Activated naive CD4-positive, alpha-beta T cell (primary cell): ENCODE measurements at places on chromosomes 12 and 14.

DNA sequence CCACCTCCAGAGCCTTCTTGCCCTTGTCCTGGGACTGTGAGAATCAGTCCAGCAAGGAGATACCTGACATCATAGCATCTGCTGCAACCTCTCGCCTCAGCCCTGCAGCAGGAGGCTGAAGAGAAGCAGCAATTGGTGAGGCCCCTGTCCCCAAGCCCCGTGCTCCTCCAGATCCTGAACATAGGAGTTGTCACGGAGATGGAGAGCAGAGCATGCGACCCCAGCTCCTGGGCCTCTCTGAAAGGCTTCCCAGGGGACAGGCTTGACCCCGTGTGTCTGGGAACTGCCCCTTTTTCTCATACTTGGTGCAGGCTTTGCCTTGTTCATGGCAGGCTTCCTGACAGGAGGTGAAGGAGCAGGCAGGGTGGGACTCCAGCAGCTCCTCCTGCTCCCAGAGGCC lies 127.7 kb upstream of the PZP start:
- DNase-seq: no peak

- no peak for DNase-seq
Observed at GRCh38 chr12:85713373-85713772, 122.8 kb downstream of the RASSF9 start.

GRCh38 chr12:42468921-42469320 lies 120.6 kb downstream of the PRICKLE1 start:
- DNase-seq: no peak

DNA sequence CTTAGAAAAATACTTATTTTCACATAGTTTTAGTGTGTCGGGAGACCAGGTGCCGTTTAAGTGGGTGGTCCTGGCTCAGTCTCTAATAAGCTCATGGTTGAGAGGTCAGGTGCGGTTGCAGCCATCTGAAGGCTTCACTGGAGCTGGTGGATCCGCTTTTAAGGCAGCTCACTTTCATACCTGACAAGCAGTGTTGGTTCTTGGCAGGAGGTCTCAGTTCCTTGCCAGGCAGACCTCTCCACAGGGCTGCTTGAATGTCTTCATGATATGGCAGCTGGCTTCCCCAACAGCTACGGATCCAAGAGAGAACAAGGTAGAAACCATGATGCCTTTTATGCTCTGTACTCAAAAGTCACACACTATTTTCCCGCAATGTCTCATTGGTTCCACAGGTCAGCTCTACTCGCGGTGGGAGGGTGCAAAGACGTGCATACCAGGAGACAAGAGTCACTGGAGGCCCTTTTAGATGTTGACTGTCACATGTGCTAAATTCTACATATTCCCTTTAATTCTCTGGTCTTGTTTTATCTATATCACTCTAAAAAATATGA lies 8.0 kb upstream of the ZDHHC17 start:
- DNase-seq: no peak

GRCh38 chr12:79681008-79681590 lies 9.7 kb downstream of the PAWR start:
- DNase-seq: no peak

- peak; percentile 72 for DNase-seq
Observed at GRCh38 chr12:115916910-115917668, 360.4 kb downstream of the MED13L start.

DNA sequence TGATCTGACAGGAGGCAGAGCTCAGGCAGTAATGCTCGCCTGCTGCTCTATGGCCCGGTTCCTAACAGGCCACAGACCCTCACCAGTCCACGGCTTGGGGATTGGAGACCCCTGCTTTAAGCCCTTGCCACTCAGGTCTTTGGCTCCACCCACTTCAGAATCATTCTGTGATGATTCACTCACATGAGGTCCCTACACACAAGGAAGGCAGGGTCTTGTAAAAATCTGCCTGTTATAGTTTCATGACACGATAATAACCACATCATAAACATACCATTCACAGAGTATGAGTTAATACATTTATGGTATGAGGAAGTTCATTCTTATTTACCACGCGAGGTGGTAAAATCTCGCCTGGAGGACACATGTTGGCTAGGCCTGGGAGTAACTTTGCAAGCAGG lies 29.0 kb upstream of the MAX start:
- DNase-seq: no peak

- no peak for DNase-seq
Observed at GRCh38 chr12:46938071-46938678, 112.4 kb upstream of the SLC38A4 start.

DNA sequence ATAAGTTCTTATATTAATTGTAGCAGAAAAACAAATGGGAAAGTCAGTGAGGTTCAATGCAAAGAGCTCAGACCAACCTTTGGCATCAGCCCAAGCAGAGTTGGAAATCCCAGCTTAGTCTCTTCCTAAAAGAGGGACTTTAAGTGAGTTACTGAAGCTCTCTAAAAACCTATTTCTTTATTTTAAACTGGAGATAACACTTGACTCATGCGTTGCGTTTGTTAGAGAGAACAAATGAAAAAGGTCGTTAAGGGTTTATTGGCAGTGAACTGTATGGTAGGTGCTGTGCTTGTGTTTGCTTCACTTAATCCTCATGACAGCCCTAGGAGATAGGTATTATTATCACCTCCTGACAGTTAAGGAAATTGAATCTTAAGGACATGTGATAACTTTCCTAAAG lies 396.5 kb downstream of the RAD51B start:
- no peak for DNase-seq

DNA sequence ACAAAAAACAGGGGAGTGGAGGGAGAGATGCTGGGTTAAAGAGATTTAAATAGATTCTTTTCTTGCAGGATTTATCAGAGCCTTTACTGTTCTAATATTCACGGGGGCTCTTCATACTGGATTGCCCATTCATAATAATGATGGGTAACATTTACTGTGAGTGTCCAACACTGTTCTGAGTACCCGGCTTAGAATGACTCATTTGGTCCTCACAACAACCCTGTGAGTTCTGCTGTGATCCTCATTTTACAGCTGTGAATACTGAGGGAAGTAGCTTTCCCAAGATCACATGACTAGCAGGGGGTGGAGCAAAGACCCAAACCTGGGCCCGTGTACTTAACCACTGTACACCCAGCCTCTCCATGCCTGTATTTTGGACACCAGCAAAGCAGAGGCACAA lies 113.4 kb downstream of the NT5DC3 start:
- no peak for DNase-seq

DNA sequence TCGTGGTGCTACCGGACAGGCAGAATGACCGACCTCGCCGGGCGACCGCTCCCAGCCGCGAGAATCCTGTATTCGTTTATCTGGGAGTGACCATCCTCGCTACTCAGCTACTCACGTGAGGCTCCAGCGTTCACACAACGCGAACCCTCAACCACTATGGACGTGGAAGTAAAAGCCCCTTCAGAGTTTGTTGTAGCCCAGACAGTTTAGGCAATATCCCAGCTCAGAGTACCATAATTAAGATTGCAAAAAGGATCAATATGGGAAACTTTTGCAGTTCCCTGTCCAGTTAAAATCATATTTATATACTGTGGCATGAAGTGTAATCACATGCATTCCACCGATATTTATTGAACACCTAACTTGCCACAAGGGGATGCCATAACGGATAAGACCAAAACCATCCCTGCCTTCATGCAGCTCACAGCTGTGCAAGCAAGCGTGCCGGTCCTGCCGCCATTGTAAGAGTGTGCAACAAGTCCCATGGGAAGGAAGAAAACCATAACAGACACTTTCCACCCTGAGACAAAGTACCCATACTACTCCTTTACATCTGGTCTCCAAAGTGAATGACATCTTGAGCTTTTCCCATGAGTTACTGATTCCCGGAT lies 938 bp upstream of the MAX start:
- DNase-seq: no peak

GRCh38 chr12:69027411-69027881 lies 94.5 kb upstream of the CPM start:
- no peak for DNase-seq

DNA sequence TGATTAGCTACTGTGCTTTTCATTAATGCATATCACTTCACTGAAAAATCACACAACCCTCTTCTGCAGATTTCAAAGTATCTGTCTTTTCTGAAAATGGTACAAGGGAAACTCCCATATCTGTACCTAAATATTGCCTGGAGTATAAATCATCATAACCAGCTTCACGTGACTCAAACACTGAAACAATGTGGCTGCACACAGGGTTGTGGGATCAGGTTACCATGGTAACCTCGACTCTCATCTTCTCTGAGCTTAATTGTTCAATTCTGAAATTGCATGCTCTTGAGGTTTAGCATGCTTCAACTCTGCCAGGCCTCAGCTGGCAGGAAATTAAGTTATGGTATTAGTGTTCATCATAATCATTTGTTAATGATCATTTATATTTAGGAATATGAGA lies 77.5 kb upstream of the CPSF6 start:
- no peak for DNase-seq

DNA sequence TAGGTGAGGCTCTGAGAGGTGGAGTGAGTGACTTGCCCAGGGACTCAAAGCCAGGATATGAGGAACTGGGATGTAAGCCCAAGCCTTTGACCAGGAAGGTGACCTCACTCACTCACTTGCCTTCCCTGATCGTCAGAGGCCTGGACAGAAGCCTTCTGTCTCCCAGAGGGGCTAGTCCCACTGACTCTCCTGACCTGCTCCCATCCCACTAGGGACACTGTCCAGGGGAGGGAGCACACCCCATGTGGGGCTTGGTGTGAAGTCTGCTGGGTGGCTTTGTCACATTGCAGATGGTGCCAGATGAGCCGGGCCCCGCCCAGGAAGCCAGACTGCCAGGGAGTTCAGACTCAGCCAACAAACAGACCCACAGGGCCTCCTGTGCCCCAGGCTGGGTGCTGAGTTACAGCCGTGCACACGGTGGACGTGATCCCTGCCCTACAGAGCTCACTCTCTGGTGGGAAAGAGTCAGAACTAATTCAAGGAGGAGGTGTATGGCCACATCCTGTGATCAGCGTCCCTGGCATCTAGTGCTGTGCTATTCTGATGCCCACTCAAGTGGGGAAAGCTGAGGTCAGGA lies 28.3 kb downstream of the MMAB start:
- DNase-seq: no peak

GRCh38 chr12:63495974-63496373 lies 172.3 kb downstream of the DPY19L2 start:
- no peak for DNase-seq

- DNase-seq: no peak
Observed at GRCh38 chr12:88658009-88658408, 77.7 kb upstream of the KITLG start.

GRCh38 chr14:53978194-53978593 lies 21.6 kb upstream of the BMP4 start:
- no peak for DNase-seq

DNA sequence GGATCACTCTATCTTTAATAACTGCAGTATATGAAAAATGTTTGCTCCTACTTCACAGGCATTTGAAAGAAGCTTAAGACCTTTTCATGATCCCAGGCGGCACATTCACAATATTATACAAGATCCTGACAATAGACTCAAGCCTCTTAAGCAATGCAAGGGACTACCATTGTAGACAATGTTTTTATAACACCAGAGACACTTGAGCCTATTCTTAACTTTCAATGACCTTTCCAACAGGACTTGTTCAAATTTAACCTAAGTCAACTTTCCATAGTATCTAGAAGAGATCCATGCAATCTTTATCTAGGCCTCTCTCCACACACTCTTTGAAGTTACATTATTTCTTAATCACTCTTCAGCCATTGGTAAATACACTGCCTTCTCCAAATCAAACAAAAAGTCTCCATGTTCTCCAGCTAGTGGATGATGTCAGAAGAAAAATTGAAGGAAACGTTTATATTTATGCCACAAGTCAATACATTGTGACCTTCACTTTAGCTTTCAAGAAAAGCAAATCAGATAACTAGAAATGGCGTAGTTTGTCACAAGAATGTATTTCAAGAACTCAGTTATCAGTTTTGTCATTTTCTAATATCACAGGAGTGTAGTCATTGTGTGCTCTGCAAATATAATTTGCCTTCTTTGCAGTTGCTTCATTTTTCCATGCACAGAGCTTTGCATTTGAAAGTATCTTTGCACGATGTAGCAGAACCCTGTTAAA lies 41.2 kb downstream of the PHLDA1 start:
- no peak for DNase-seq

DNA sequence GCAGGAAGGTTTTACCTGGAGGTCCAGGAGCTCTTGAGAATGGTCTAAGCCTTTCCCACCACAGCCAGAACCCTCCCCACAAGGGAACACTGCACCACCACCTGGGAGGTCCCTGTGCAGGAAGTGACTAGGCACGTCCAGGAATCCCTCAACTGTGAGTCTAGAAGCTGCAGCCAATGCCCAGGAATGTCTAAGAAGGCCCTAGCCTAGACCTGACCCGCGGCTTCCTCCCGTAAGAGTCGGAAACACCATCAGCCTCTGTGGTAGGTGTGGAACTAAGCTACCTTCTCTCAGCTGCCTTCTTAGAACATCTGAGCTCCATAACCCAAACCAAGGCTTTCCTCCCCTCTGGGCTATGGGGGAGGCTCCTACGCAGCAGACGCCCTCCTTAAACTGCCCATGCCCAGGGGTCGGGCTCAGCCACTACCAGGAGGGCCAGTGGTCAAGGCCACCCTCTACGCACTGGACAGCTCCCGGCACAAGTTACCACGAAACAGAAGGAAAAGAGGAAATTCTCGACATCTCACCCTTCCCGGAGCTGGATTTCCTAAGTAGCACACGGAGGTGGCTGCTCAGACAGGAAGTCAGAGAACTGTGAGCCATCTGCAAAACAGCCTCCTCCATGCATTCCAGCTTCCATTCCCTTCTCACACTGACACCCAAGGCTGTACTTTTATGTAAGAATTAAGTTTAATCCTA lies 25.5 kb downstream of the ZFYVE21 start:
- DNase-seq: no peak

DNA sequence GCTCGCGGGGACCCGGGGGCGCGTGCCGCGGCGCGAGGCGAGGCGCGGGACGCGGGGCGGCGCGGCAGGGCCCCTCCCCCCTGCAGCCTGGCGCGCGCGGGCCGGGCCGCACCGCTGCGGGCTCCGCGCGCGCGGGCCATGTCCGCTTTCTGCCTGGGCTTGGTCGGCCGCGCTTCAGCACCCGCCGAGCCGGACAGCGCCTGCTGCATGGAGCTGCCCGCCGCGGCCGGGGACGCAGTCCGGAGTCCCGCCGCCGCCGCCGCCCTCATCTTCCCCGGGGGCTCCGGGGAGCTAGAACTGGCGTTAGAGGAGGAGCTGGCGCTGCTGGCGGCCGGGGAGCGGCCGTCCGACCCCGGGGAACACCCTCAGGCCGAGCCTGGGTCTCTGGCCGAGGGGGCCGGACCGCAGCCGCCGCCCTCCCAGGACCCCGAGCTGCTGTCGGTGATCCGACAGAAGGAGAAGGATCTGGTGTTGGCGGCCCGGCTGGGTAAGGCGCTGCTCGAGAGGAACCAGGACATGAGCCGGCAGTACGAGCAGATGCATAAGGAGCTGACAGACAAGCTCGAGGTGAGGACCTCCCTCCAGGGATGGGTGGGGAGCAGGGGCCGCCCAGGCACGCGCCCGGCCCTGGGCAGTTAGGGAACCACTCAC lies 820 bp downstream of the BICDL1 start:
- peak; percentile 66 for DNase-seq

- no peak for DNase-seq
Observed at GRCh38 chr14:35865611-35866324, 39.6 kb downstream of the BRMS1L start.

DNA sequence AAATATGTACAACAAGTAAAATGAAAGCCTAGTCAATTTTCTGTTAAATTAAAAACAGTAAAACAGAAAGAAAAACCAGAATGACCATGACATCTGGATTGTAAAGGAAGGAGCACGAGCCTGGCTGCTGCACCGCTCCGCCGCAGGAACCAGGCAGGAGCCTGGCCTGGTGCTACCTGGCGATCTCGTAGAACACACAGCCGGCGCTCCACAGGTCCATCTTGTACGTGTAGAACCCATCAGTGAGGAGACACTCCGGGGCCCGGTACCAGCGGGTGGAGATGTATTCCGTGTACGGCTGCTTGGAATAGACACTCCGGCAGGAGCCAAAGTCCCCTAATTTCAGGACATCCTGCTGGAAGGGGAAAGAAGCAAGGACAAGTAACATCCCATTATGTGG lies 54.3 kb downstream of the MOK start:
- DNase-seq: no peak
